Pons (tissue), 1 donor: ENCODE measurements at places on chromosomes 2 and 18.

- no peak for DNase-seq
Observed at GRCh38 chr18:31583185-31583854, 8.4 kb upstream of the TTR start.

- DNase-seq: no peak
Observed at GRCh38 chr2:23767876-23768621, 158.9 kb downstream of the ATAD2B start.

DNA sequence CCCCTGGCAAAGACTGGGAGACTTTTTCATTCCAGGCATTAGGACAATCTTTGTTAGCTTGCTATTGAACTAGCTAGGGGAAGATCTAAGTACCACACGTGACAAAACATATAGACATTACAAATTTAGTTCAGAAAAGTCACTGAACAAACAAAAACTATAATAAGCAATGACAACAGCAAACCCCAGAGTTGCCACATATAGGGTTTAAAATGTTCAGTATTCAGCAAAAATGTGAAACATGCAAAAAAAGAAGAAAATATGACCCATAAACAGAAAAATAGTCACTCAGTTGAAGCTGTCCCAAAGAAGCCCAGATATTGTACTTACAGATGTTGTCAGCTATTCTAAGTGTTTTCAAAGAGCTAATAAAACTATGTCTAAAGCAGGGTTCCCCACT lies 431.1 kb upstream of the CDH2 start:
- no peak for DNase-seq

GRCh38 chr18:22060361-22060760 lies 109.0 kb upstream of the GATA6 start:
- no peak for DNase-seq

- no peak for DNase-seq
Observed at GRCh38 chr18:26471027-26471426, 77.3 kb downstream of the KCTD1 start.

GRCh38 chr2:215879977-215880940 lies 133.1 kb downstream of the MREG start:
- DNase-seq: no peak

GRCh38 chr2:8090748-8091700 lies 590.8 kb upstream of the ID2 start:
- no peak for DNase-seq

- DNase-seq: no peak
Observed at GRCh38 chr2:239469106-239469960, 68.5 kb upstream of the HDAC4 start.

DNA sequence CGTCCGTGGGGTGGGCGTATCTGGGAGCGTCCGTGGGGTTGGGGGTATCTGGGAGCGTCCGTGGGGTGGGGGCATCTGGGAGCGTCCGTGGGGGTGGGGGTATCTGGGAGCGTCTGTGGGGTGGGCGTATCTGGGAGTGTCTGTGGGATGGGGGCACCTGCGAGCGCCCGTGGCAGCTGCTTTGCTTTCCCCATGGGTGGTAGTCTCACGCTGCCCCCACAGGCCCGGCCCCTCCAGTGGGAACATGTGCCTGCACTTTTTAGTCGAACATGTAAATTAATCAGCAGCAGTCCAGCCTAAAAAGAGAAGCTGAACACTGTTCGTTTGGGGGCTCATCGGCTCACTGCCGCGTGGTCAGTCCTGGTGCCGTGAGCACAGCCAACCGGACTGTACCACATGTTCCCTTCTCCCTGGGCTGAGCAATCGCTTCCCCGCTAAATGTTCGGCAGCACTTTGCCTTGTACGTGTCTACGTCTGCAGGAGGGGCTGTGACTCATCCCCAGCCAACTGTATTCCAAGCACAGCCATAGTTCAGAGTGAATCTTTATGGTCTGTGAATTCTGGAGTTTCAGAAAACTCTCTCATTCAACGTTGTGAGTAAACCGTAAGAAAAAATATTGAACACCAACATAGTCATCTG lies 271.5 kb downstream of the AGAP1 start:
- no peak for DNase-seq

DNA sequence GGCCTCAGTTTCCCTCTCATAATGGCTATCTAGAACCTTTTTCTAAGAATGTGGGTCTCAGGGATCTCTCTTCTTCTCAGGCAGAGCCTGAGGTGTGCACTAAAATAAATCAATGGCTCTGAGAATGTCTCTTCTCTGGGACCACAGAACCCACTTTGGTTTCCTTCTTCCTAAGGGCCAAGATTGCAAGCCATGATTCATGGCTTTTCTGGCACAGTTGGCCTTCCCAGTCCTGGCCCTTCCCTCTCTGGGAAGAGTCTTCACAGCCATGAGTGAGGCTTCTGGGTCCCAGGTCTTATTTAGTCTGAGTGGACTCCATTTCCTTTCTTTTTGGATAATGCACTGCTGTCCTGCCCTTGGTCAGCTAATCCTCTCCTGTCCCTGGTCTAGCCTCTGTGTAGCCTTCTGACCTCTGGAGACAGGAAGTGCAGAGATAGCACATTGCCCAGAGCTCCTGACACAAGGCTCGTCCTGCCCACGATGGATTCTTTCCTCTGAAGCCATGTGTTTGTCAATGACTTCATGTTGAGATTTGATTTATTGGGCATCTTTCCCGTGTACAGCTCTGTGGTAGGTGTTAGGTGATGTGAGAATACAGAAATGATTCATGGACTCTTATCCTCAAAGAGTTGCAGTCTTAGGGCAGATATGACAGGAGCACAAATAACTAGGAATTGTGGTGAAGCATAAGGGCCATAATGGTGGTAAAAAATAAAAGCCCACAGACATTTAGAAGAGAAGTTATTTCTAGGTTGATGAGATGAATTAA lies 245.0 kb downstream of the CLIP4 start:
- no peak for DNase-seq

DNA sequence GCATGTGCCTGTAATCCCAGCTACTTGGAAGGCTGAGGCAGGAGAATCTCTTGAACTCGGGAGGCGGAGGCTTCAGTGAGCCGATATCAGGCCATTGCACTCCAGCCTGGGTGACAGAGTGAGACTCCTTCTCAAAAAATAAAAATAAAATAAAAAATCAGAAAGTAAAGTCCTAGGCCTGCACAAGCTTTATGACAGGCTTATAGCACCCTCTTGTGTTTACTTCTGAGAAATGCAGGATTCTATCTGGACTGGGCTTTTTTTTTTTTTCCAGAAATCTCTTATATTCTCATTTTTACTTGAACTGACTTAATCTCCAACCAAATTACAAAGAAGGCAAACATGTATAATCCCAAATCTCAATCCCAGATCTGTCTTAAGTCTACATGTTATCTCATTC lies 26.1 kb upstream of the REG3G start:
- DNase-seq: peak; percentile 34

- DNase-seq: no peak
Observed at GRCh38 chr2:71102981-71103681, 26.9 kb downstream of the MCEE start.

- DNase-seq: peak; percentile 85
Observed at GRCh38 chr2:196263181-196263747, 91.9 kb upstream of the STK17B start.

GRCh38 chr18:5600378-5601071 lies 56.7 kb upstream of the EPB41L3 start:
- DNase-seq: peak; percentile 61

GRCh38 chr18:34159691-34160185 lies 65.0 kb downstream of the NOL4 start:
- DNase-seq: no peak

DNA sequence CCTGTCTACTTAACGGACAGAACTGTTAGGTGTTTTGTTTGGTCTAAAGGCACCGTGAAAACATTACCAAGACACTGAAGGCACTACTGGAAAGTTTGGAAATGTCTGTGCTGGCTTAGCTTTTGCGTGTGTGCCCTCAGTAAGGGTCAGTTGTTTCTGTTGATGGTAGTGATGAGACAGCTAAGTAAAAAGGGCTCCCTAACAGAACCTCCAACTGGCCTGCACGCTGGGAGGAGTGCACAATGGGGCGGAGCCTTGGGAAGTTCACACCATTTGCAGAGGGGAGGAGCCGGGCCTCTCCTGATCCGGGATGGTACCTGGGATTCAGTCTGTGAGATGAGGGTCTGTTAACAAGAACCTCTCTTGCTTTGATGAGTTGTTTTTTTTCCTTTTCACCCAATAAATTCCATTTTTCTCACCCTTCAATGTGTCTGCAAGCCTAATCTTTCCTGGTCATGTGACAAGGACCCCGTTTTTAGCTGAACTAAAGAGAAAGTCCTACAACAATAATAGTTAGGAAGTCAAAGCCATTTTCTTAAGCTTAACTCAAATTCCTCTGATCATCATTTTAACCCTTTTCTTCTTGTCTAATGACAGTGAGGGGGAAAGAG lies 368.7 kb downstream of the PARD3B start:
- DNase-seq: no peak

DNA sequence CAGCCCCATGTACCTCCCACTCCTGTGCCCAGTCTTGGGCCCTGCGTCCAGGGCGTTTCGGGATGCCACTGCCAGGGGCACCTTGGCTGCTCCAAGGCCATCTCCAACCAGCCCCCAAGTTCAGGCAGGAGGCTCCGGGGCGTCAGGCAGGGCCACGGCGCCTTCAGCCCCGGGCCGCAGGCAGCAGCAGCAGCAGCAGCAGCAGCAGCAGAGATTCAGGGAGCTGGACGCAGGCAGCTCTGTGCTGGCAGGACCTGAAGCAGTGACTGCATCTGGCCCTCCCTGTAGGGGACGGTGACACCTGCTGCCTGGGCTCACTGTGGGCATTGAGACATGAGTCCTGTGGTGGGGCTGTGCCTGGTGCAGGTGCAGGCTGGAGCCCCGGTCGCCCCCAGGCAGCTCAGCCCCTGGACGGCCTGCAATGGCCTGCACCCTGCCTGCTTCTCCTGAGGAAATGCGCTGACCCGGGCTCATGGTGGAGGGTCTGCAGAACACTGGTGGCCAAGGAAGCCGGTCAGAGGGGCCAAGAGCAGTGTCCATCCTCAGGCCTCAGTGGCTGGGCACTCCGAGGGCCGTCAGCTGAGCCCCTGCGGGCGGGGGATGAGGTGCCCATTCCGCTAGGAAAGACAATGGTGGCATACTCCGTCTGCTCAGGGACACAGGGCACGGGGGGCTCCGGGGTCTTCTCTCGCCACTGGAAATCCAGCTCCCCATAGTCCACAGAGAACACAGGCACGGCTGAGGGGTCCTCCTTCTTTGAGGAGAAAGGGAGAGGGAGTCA lies 8.0 kb downstream of the PDCD1 start:
- DNase-seq: no peak

DNA sequence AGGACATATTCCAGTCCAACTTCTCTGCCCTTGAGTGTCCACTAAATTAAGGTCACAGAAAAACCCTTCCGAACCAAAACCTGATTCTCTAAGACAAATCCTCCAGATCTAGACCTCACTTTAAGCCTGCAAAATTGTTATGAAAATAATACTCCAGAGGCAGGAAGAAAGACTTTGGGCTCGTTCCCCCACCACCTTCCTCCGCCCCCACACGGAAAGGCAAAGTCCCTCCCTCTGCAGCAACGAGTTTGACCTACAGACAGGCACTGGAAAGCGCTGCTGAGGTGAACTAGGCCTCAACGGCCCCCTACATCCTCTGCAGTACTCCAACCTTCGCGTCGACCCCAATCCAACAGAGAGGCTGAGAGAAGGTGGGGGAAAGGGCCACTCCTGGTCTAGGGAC lies 808 bp downstream of the ATP5MC3 start:
- DNase-seq: no peak

GRCh38 chr2:64259312-64259711 lies 115.1 kb upstream of the PELI1 start:
- DNase-seq: no peak

- no peak for DNase-seq
Observed at GRCh38 chr2:44772131-44772530, 169.4 kb upstream of the SIX3 start.

GRCh38 chr2:72112401-72112800 lies 35.3 kb downstream of the CYP26B1 start:
- DNase-seq: no peak
